ENCODE measurements at places on chromosomes 13 and 19.

- no peak for DNase-seq
These were observed 32.4 kb downstream of the ZNF787 start for GRCh38 chr19:56088497-56089215.

DNA sequence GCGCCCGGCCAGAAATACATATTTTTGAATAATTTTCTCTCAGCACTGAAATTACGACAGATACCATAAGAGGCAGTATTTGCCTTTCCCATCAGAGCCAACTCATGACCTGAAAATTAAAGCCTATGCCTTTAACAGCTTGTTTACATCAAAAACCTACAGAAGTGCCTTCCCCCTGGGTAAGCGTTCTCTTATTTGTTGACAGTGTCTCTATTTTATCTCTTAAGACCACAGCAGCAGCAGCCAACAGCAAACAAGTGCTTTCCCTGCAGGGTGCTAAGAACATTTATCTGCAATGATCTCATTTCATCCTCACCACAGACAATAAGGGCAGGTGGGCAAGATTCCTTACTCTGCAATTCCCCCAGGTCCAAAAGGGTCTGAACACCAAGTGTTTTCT, 6.0 kb downstream of the AKAP8L start:
- no peak for DNase-seq

- DNase-seq: no peak
These were observed 29.8 kb upstream of the FRY start for GRCh38 chr13:32001769-32002168.

- no peak for DNase-seq
These were observed 1692.9 kb upstream of the SLC10A2 start for GRCh38 chr13:104759069-104759468.

- DNase-seq: no peak
These were observed 26.4 kb downstream of the PTPRS start for GRCh38 chr19:5314012-5314906.

GRCh38 chr13:42266473-42266872, 5.5 kb upstream of the AKAP11 start:
- no peak for DNase-seq

All from cortex of kidney (tissue), 1 donor.